ENCODE measurements at places on chromosomes 13 and 19.

GRCh38 chr19:13060964-13061927, 41.4 kb downstream of the LYL1 start:
- DNase-seq, result peak; percentile 87

- peak; percentile 2 for DNase-seq
These were observed 451.7 kb downstream of the EFNB2 start for GRCh38 chr13:106083620-106084350.

DNA sequence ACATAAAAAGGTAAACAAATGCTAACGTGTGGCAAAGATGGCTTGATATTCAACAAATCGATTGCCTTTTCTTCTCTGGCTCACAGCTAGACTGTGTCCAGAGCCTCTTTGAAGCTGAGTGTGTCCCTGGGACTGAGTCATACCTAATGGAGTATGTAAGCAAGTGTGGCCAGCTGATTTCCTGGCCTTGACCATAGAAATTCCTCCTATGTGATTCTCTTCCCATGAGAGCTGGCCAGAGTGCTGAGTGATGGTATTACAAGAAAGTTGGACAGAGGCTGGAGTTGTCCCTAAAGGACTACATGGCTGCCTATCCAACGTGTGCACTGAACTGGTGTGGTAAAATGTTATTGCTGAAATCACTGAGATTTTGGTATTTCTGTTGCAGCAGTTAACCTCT, 320.1 kb upstream of the SLC10A2 start:
- DNase-seq, result no peak

- no peak for DNase-seq
These were observed 274.1 kb upstream of the HTR2A start for GRCh38 chr13:47170971-47171370.

DNA sequence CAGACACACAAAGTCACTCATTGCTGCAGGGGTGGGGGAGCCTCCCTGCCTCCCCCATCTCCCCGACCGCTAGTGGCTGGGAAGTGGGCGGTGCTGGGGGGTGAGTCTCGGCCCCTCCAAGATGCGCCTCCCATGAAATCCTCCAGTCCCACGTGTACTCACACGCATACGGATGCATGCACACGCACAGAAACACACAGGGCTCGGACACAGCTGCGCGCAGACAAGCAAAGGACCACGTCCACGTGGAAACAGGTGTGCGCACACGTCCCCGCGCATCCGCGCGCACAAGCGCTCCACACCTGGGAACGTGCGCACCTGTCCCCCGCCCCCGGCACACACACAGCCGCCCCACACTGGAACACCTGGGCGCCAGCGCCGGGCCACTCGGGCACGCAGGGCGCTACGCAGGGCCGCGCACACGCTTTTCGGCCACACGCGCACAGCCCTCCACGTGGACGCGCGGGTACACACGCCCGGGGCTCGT, 687 bp downstream of the MATK start:
- DNase-seq, result peak; percentile 65

GRCh38 chr19:28322491-28322890, 890.5 kb downstream of the UQCRFS1 start:
- no peak for DNase-seq

DNA sequence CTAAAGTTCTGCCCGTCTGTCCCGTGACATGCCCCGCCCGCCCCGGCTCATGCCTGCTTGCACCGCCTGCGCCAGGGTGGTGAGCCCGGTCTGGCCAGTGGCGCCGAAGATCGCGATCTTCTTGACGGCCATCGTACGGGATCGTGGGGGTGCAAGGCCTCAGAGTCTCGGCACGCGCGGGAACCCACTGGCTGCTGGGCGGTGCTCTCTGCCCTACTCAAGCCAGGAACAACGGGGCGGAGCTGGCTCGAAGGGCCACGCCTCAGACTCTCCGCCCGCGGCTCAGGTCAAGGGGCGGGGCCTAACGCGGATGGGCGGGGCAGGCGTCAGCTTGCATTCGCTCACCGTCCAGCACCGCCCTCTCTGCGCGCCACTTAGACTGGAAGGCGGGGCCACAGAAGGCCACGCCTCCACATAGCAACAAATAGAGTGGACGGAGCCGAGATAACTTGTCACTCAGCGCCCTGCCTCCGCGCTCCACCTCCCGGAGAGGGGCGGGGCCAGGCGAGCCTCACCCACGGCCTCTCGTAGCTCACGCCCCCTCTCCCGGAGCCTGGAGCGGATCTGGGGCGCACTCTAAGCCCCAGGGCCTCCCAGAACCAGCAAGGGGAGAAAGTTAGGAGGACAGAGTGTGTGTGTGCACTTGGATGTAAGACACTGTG, at the start of gene BLVRB:
TSS of gene BLVRB (minus strand) at position 189 of the 662 bp plus-strand sequence. CDS start at position 132, 57 bp downstream.
- DNase-seq, result peak; percentile 100

GRCh38 chr13:77239312-77239711, 87.6 kb downstream of the MYCBP2 start:
- no peak for DNase-seq

DNA sequence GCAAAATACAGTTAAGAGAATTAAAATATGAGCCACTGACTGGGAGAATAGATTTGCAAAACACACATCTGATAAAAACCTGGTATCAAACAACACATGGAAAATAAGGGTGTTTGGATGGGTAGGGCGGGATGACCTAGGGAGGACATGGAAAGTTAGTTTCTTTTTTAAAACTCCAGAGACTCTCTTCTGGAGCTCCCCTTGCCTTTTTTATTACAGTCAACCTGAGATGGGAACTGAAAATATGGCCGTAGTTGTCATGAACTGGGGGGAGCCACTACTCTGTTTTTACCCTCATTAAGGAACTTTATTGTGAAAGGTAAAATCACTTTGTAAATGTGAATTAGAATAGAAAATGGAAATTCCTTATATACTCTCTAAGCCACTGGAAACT, 113.0 kb downstream of the ATP11A start:
- DNase-seq, result no peak

- DNase-seq, result no peak
These were observed 14.3 kb downstream of the WDR88 start for GRCh38 chr19:33146209-33146608.

DNA sequence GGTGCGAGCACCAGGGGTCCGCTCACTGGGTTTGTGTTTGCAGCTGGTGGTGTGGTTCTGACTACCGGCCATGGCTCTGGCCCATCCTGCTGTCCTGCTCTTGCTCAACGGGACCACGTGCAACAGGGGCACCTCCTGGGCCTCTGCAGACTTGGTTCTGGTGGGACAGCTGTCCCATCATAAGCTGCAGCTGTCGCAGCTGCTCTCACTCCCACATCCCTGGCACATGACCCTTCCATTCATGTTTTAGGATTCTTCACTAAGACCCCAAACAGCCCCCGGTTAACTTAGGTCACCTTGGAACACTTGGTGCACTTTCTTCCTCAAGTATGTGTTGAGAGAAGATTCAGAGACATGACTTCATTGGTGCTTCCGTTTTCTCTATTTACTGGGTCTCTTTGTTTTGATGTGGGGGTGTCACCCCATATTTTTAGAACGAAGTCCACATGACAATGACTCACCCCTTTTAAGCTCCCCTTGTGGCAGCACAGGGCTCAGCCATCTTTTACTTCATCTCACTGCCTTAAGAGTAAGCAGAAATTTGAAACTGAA, 68.4 kb upstream of the ARHGEF7 start:
- DNase-seq, result no peak

DNA sequence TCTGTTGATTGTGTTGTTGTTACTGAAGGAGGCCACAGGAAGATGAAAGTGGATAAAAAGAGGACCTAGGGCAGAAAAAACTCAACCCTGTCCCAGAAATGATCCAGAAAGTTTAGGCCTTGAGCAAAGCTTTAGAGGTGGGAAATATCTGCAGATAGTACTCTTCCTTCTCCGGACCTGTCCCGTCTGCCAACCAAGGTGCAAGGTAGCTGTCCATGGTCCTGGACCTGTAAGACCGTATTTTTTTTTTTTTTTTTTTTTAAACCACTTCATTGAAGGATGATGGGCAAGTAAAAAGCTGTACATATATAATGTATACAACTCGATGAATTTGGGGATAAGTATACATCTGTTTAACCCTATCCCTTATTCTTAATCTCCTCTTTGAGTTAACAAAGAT, 225.9 kb downstream of the OLFM4 start:
- DNase-seq, result no peak

- no peak for DNase-seq
These were observed 271.8 kb upstream of the HTR2A start for GRCh38 chr13:47168618-47169017.

DNA sequence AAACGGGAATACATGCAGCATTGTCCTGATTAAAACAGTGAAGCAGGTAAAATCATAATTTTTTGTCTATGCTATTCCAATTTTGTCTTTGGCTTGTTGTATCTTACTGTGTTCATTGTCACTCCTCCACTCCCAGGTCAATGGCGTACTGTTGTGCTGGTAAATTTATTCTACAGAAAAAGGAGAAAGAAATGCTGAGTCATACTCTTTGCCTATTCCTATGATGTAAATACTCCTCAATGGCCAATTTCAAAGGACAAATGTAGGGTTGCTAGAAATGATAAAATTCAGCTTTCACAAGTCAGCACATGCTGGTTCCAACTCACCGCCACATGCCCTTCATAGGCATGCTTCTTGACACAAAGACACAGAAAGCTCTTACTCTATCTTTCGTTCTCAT, 694.4 kb upstream of the PCDH20 start:
- no peak for DNase-seq

- DNase-seq, result peak; percentile 57
These were observed 52.7 kb downstream of the TRPM4 start for GRCh38 chr19:49210108-49210900.

GRCh38 chr13:22162889-22163288, 492.0 kb downstream of the FGF9 start:
- no peak for DNase-seq

DNA sequence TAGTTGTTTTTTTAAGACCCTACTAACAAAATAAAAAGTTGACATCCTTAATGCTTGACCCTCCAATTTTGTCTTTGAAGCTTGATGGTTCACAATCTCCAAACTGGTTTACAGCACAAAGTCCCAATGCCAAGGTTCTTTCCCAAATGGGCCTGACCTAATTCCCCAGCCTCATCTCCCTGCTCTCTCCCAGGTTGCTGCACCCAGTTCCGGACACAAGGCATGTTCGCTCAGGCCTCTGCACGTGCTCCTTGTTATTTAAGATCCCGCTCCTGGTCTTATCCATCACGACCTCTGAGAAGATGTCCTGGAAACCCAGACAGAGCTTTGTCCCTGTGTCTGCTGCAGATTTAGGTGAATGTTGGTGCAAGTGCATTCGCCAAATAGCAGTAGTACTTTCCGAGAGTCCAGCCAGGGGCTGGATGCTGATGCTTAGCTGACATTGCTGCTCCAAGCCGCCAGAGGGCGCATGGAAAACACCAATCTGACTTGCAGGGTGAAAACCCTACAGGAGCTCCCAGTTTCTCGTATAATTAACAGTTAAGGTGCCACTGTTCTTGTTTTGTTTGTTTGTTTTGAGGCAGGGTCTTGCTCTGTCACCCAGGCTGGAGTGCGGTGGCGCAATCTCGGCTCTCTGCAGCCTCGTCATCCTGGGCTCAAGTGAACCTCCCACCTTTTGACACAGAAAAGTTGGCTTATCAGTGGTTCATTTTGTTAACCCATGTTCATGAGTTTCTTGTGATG, 18.5 kb downstream of the LYPD3 start:
- peak; percentile 83 for DNase-seq

DNA sequence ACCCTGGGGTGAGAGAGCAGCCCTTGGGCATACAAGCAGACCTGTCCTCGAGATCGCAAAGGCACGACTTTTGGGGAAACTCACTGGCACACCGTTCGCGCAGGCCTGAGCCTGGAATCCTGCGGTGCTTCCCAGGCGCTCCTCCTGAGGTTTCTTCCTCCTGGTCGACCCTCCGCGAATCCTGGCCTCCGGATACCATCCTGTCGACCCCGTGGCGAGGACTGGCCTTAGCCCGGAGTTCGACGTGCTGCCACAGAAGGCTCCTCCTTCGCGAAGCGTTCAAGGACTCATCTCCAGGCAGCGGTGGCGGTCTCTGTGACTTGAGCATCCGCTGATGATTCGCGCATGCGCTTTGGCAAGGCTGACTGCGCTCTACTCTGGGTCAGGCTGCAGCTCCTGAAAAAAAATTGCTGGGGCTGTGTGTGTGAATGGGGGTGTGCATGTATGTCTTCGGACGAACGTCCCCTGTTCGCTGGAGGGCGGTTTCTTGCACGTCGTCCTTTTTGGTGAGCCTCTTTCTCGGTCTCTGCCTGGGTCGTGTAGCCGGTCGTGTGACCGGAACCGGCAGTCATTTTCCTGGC, 64.4 kb upstream of the ZNF527 start:
- no peak for DNase-seq

DNA sequence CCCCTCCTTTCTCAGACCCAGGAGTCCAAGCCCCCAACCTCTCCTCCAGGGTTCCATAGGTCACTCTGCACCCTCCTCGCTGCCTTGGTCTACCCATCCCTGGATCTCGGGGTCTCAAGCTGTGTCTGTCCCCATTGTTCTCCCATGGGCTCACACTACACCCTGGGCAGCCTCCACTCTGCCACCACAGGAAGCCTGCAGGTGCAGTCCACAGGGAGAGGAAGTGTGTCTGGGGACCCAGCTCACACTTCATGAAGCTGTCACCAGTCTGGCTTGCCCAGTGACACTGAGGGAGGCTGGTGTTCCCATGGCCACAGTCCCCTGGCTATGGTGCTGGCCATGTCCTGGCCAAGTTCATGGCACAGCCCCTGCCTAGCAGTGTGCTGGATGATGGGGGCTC, 5.3 kb downstream of the NECTIN2 start:
- DNase-seq, result no peak

DNA sequence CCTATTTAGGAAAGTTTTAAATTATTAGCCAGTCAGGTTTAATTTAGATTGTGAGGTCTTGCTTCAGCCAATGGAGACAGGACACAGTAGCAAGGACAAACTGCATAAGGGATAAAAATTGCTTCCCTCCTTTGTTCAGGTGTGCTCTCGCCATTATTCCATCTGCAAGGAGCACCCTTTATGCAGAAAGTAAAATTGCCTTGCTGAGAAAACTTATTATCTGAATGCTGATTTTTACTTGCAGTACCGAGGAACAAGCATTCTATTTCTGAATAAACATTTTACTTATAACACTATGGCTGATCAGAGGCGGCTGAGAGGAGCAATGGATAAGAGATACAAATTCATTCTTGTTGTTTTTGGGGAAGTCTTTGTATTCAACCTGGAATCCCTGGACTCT, 8.0 kb downstream of the CYP4F22 start:
- no peak for DNase-seq

GRCh38 chr13:54241719-54242118, 1213.1 kb downstream of the OLFM4 start:
- DNase-seq, result no peak

GRCh38 chr13:37290716-37291505, 185.4 kb upstream of the CSNK1A1L start:
- no peak for DNase-seq

DNA sequence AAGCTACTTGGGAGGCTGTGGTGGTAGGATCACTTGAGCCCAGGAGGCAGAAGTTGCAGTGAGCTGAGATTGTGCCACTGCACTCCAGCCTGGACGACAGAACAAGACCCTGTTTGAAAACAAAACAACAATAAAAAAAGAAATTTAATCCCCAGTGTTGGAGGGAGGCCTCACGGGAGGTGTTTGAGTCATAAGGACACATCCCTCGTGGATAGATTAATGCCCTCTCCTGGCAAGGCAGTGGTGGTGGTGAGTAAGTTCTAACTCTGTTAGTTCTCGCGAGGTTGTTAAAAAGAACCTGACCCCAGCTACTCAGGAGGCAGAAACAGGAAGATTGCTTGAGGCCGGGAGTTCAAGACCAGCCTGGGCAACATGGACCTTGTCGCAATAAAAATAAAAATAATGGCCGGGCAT, 27.6 kb upstream of the SIN3B start:
- DNase-seq, result no peak

- DNase-seq, result no peak
These were observed 493.6 kb downstream of the FOXO1 start for GRCh38 chr13:40172878-40173277.

- DNase-seq, result no peak
These were observed 15.2 kb upstream of the CRTC1 start for GRCh38 chr19:18668252-18668631.

- DNase-seq, result no peak
These were observed 829.7 kb downstream of the PCDH17 start for GRCh38 chr13:58461217-58461616.
